ENCODE measurements at places on chromosomes 6 and 20. TPM values are rescaled to one million over a fixed set of nuclear protein-coding genes. Genes with fewer than 3 reads are reported as not detected.

RANBP9 gene
- 41.1 TPM for total RNA-seq

TMEM217 gene
- 1.3 TPM for total RNA-seq

PRL gene
- 0.39 TPM for total RNA-seq

RBBP8NL gene
- total RNA-seq: 0.59 TPM

EPB41L1 gene
- 18.1 TPM for total RNA-seq

MAP3K5 gene
- 17.0 TPM for total RNA-seq

SLC22A23 gene
- 11.8 TPM for total RNA-seq

DPPA5 gene
- not detected for total RNA-seq

CD109 gene
- 55.0 TPM for total RNA-seq

FNDC11 gene
- 0.59 TPM for total RNA-seq

DNA sequence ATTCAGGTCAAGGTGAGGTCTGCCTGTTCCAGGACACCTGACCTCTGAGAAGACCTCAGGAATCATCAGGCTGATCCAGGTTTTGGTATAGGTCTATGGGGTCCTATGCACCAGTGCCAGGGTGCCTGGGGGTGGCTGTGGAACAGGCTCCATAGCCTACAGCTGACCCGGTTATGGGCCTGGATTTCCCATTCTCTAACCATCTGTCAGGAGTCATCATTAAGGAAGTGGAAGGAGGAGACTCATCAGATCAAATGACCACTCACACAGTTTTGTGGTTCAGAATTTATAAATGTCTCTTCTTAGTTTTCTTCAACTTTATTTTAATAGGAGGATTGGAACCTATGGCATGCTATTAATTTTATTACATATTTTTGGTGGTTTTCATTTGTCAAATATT lies 14.8 kb downstream of the PLA2G7 start:
- no peak for DNase-seq

DNA sequence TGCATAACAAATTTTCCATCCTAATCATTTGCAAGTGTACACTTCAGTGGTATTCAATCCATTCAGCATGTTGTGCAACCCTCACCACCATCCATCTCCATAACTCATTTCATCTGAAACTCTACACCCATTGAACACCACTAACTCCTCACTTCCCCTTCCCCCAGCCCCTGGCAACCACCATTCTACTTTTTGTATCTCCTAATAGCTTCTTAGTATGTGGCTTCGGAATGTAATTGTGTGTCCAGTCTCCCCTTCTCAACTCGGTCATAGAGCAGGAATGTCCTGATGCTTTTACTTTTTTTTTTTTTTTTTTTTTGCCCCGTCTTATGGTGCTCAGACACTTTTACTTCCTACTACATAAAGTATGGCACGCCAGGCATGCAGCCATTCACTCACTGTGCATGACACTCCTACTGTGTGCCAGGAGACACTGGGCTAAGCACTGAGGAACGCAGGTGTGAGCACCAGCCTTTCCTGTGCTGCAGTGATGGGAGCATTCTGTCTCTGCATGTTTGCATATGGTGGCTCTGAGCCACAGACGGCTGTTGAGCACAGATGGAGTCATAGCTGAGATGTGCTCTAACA lies 15.3 kb downstream of the HCK start:
- DNase-seq: no peak

DNA sequence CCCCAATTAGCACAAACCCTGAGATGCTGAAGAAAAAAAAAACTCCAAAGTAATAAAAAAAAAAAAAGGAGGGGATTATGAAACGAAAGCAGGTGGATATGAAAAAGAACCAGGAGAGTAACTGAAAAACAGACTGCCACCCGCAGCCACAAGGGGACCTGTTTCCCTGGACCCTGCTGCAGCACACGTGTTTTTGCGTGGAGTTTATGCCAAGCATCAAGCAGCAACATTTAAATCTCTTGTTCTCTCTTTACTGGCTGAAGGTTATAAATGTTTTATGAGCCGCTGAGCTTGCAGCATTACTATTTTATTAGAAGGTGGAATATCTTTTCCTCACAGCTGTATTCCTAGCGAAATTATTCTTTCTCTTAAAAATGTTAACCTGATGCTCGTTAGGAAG lies 131.6 kb upstream of the OLIG3 start:
- DNase-seq: no peak

- no peak for DNase-seq
Observed at GRCh38 chr6:144690666-144691065, 405.5 kb downstream of the UTRN start.

- DNase-seq: no peak
Observed at GRCh38 chr20:48019496-48019895, 234.2 kb upstream of the SULF2 start.

DNA sequence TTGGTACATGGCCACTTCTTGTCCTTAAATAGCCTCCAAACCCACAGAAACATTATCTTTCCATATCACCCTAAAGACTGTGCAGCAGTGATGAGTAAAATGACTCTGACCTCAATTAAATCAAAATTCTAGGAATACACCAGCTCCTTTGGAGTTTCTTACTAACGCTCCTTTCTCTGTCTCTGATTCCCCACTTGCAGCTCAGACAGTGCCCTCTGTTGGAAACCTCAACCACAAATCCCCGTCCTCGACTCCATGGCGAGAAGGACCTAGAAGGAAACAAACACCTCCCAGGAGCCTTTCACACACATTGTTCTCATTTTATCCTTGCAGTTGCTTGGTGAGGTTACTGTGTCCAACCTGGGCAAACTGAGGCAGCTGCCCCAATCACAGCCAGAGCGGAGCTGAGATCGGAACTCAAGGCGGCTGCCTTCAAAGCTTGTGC lies 17.7 kb upstream of the PARD6B start:
- DNase-seq: peak; percentile 44

DNA sequence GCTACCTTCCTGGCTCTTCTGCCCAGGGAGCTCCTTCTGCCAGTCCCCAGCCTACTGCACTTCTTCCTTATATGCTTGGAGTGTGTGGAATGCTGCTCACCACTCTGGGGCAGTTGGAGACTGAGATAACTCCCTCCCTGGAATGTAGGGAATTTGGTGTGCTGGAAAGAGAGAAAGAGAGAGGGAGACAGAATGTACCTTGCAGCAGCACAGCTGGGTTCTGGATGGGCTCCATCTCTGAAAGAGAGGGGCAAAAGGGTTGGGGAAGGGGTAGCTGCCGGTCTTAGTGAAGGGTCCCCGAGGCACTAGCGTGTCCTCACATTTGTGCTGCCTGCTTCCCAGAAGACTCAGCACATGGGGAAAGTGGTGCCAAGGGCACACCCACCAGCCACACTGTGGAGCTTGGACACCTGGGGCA lies 40.2 kb upstream of the DDR1 start:
- no peak for DNase-seq

DNA sequence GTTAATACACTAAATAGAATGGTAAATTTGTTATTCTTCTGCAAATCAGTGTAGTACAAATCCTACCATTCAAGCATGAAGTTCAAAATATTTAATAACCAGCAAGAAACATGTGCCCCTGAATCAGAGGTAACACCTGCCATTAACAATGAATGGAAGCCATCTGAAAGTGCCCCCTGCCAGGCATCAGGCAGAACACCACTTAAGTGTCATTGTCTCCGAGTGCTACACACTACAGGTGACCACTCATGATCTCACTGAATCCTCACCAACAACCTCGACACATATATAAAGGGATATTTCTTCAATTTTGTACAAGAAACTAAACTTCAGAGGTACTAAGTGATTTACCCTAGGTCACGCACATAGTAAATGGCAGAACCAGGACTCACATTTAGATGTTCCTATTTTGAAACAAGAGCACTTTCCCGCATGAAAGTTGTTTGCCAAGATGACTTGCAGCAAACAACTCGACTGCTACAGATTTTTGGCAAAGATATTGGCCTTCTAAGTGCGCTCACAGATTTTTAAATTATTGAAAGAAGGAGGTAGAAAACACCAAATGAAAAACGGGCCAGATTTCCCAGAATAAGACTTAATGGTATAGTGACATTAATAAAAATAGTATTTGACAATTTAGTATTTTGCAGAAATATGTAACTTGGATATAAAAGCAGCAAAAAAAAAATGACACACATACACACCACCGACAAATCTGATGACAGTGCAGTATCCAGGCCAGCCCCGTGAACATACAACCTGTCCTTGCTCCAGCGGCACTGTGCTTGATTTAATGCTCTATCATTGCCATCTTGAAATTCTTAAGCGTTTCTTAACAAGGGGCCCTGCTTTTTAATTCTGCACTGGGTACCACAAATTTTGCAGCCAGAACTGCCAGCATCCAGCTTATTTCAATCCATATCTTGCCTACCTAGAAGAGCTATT lies 274.5 kb downstream of the ALDH8A1 start:
- DNase-seq: no peak

GRCh38 chr6:63897459-63897858 lies 261.9 kb downstream of the PHF3 start:
- no peak for DNase-seq

DNA sequence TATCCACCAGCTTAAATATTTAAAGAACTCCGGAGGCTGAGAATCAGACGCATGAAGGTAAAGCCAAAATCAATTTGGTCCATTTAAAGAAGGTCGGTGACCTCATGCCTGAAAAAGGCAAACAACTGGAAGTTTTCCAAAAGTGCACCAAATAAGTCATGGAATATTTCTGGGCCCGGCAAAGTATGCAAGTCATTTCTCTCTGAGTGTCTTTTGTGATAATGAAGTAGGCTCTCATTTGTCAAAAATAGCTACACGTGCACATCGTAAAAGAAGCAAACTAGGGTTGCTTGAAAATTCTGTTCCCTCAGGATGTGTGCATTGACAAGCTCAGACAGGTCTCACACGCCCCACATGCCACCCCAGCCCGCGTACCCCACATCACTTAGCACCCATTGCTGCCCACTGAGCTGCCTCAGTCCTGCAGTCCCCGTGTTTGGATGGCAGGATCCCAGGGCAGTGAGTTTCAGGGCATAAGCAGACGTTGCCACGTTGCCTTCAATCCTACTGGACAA lies 20.5 kb upstream of the PYGB start:
- no peak for DNase-seq

DNA sequence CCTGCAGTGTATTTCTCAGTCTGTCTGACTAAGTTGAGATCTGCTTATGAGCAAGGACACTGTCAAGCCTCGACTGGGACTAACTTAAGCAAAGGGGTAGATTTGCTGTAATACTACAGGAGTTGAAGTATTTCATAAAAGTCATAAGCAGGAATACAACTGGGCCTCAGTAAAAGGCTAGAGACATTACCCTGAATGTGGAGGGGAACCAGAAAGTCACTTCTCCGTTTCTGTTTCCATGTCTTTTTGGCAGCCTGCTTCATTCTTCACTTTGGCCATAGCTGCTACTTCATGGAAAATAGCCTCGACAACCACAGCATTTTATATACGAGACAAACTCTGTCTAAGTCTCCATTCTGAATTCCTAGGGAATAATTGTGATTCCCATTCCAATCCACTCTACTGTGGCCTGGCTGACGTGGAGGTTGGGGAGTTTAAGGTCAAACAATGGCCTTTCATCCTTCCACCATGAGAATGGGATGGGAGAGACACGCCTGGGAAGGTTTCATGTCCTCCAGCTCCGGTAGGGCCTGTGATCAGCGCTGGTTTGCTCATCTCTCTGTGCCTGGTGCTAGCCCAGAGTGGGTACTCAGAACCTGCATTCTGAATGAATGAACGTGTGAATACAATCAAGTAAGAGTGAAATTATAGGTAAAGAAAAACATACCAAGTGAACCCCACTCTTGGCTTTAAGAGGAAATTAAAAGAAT lies 37.1 kb upstream of the DUSP22 start:
- DNase-seq: no peak

DNA sequence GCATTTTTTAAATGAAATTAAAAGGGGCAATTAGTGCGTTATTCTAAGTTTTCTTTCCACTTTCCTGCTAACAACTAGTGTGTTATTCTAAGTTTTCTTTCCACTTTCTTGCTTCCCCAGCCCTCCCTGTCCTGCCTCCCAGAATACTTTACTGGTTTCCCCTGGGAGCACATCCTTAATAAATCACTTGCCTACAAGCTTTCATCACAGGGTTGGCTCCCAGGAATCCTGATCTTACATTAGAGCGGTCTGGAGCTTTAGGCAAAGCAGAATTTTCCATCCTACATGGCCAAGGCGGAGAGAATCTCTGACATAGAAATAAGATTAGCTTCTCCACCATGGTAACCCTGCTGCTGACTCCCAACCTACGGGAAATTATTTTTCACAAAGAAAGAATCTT lies 150.4 kb downstream of the BFSP1 start:
- DNase-seq: peak; percentile 18

DNA sequence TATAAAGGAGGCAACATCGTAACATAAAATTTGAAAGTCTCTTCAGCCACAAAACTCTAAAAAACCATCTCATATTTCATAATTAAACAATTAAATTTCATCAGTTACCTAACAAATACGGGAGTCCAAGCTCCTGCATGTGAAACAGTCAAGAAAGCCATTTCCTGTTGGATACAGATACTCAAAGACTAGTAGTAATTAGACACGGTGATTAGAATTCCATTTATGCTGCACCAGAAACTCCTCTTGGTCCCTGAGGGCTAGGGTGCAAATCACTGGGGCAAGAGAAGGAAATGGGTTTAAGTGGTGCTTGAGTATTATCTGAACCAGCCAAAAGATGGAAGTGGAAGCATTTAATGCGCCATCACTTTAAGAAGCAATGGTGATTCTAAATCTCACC lies 27.4 kb downstream of the TRAM2 start:
- DNase-seq: no peak

DNA sequence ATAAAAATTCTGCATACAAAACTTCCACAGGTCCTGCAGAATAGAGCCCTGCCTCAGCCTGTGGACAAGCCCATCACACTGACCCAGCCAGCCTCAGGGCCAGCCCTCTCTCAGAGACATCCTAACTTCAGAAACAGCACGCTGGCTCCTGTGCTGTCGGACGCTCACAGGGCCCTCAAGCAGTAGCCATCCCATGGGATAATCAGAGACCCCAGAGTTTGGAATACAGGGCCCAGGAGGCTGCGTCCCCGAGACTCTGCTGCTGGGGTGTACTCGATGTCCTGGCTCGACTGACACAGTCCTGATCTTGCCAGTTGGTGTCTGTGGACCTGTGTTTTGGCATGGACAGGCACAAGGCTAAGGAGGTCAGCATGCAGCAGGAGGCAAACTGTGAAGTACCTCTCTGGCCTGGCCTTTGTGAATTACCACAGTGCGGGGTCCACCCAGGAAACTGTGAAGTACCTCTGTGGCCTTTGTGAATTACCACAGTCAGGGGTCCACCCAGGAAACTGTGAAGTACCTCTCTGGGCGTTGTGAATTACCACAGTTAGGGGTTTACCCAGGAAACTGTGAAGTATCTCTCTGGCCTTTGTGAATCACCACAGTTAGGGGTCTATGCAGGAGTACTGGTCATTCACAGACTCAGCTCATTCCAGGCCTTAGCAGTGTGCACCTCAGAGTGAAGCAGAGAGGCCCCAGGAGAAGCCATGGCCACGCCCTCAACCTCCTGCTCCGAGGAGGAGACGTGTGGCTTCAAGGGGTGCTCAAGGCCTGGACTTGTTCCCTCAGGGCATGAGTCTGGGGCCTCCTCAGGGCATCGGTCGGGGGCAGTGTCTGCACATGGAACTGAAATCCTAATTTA lies 212.4 kb downstream of the SYNDIG1 start:
- no peak for DNase-seq

DNA sequence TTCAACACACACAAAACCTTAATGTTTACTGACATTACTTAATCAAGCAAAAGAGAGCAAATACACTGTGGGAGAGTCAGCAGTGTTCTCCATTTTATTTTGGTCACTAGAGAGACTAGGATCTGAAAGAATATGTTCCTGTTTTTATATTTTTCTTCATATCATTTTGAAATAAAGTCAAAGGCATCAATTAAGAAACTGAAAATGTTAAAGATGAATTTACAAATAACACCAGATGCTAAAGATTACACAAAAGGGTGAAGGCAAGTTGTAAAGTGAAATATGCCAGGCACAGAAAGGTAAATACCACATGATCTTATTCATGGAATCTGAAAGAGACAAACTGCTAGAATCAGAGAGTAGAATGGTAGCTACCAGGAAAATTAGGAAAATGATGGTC lies 60.3 kb upstream of the FABP7 start:
- DNase-seq: no peak

Measured in skin of body (tissue), 3 donors.